ENCODE measurements at places on chromosomes 11 and 22.

GRCh38 chr11:105142167-105142566, 2.6 kb upstream of the CARD18 start:
- DNase-seq, result no peak

- no peak for DNase-seq
These were observed 342 bp downstream of the EFCAB6 start for GRCh38 chr22:43811777-43812148.

GRCh38 chr11:12604557-12605153, 69.6 kb upstream of the TEAD1 start:
- DNase-seq, result no peak

- DNase-seq, result no peak
These were observed 171.4 kb upstream of the CTSC start for GRCh38 chr11:88508759-88509581.

- no peak for DNase-seq
These were observed 110.2 kb downstream of the ST3GAL4 start for GRCh38 chr11:126465573-126466188.

DNA sequence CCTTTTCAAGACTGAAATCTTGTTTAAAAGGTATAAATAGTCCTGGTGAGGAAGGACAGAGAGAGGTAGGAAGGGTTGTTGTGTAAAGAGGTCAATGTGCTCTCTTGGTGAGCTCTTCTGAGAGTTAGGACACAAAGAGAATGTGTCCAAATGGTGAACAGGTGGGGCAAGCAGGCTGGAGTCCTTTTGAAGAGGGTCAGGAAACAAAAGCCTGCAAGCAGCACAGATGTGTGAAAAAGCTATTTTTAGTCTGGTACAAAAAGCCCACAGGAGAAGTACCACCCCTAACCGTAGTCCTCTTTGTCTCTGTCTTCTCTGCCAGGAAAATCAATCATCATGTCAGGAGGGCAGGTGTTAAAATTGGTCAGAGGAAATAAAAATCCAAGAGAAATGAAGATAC, 54.4 kb upstream of the SYN3 start:
- no peak for DNase-seq

GRCh38 chr22:20571078-20571503, 63.7 kb downstream of the MED15 start:
- DNase-seq, result no peak

DNA sequence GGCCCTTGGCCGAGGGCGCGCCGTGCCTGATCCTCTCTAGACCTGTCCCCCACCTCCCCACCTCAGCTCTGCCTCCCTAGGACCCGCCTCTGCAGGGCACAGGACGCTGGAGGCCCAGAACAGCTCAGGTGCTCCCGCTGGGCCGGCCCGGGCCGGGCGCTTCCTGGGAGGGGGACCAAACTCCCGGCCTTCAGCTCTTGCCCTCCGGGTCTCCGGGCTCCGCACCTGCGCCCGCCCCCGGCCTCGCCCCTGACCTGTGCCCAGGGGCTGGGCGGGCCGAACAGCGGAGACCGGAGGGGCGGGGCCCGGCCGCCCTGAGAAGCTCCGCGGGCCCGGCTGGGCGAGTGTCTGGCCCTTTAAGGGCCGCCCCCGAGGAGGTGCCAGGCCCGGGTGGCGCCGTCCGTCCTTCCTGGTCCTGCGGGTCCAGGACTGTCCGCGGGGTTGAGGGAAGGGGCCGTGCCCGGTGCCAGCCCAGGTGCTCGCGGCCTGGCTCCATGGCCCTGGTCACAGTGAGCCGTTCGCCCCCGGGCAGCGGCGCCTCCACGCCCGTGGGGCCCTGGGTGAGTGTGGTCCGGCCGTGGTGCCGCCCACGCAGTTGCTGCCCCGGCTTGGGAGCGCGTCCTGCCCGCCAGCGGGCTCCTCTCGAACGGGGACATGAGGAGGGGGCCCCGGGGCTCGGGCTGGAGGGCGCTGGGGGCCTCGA, at the start of gene SSH3:
Gene SSH3, plus strand, starts transcription at position 399 of the 703 bp plus-strand sequence. Its CDS starts 96 bp downstream, at position 495.
- DNase-seq, result peak; percentile 58

DNA sequence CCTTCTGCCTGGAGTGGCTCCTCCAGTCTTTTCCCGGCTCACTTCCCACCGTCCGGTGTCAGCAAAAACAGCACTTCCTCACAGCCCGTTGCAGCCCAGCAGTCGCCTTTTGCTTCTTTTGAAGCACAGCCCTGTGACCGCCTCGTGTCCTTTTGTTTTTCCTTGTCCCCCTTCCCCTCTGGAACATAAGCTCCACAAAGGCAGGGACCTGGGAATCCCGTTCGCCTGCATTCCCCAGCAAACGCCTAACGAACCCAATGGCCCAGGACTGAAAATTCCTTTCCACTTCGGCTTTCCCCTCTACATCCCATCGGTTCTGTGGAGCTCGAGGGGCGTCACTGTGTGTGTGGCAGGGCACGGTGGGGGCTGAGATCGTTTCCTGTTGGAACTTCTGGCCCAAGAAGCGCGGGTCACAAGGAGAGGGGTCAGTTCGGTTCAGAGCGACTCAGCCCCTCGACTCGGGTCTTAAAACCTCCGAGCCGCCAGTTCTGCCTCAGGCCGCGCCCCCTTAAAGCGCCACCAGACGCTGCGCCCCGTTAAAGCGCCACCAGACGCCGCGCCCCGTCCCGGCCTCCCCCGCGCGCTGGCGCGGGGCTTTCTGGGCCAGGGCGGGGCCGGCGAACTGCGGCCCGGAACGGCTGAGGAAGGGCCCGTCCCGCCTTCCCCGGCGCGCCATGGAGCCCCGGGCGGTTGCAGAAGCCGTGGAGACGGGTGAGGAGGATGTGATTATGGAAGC, 841 bp downstream of the RIC8A start:
- peak; percentile 93 for DNase-seq

DNA sequence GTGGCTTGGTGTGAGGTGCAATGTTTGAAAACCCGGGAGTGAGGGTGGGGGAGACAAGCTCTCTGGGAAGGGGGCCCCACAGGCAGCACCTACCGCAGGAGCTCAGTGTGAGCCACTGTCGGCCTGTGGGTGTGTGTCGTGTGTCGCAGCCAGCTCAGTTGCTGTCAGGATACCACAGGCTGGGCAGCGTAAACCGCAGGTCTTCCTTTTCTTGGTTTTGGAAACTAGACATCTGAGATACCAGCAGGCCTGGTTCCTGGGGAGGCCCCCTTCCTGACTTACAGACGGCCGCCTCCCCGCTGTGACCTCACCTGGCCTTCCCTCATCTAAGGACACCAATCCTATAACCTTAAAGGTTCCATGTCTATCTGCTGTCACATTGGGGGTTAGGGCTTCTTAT, 19.4 kb downstream of the IRF7 start:
- DNase-seq, result no peak

DNA sequence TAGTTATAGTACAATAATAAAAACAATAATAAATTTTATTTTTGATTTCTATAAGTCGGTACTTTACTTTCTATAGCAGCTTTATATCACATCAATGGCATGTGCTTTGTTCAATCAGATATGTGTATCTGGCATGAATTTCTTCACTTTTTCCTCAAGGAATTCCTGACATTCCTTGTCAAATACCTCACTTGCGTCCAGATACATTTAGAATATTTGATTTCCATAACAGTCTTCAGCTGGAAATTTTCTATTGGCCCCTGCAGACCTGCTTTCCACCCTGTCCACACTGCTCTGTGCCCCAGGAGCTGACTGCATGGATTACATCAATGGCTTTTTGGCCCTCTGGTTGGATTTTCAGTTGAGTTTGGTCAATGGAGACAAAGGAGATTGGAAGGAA, 93.2 kb downstream of the FAR1 start:
- no peak for DNase-seq

- DNase-seq, result no peak
These were observed 15.1 kb downstream of the CDKN1C start for GRCh38 chr11:2870460-2870859.

- no peak for DNase-seq
These were observed 32.2 kb downstream of the TSPAN18 start for GRCh38 chr11:44758983-44759382.

DNA sequence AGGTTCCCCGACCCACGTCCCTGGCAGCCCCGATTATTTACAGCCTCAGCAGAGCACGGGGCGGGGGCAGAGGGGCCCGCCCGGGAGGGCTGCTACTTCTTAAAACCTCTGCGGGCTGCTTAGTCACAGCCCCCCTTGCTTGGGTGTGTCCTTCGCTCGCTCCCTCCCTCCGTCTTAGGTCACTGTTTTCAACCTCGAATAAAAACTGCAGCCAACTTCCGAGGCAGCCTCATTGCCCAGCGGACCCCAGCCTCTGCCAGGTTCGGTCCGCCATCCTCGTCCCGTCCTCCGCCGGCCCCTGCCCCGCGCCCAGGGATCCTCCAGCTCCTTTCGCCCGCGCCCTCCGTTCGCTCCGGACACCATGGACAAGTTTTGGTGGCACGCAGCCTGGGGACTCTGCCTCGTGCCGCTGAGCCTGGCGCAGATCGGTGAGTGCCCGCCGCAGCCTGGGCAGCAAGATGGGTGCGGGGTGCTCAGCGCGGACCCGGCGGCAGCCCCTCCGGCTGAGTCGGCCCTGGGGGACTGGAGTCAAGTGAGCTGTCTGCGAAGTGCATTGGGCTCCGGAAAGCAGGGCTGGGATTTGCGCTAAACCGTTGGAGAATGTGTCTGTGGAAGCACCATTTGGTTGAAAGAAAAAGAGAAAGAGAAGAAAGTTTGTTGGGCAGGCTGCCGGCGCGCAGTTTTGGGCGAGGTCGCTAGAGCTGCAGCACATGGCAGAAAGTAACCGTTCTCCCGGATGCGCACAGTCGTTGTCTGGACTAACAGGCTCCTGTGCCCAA, at the start of gene CD44:
Gene CD44, plus strand, starts transcription at position 229 of the 779 bp plus-strand sequence. Its CDS starts 133 bp downstream, at position 362.
- peak; percentile 55 for DNase-seq

DNA sequence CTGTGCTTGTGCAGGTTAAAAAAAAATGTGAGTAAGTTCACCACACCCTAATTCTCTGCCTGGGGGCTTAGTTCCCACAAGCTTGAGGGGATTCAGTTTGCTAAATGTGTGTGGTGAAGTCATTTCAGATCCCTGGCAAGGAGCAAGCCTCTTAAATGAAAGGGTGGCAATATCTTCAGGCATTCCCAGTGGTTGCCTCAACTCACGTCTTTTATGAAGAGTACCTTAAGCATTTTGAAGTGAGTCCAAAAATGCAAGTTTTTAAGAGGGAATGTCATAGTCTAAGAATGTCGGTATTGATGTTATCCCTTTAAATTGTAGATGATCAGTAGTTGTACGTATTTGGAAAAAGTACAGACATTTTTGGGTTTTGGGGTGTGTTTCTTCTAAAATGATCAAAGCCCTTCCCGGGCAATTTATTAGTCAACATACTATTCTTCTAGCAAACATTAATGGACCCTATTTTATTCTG, 4.9 kb downstream of the TCP11L1 start:
- no peak for DNase-seq

DNA sequence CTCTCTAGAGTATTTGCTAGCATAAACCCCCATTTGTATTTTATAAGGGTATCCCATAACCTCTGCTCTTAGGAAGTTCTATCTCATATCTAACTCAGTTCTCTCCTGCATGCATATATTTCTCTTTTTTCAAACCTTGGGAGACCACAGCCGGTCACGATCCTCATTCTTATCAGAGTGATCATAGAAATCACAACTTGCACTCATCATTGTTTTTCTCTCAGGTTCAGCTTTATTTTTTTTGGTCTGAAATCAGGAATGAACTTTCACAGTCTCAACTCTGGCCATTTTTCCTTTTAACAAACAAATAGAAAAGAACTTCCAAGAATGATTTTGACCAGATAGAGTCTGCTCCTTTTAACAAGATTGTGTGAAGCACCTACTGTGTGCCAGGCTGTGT, 98.6 kb upstream of the BLID start:
- DNase-seq, result no peak

DNA sequence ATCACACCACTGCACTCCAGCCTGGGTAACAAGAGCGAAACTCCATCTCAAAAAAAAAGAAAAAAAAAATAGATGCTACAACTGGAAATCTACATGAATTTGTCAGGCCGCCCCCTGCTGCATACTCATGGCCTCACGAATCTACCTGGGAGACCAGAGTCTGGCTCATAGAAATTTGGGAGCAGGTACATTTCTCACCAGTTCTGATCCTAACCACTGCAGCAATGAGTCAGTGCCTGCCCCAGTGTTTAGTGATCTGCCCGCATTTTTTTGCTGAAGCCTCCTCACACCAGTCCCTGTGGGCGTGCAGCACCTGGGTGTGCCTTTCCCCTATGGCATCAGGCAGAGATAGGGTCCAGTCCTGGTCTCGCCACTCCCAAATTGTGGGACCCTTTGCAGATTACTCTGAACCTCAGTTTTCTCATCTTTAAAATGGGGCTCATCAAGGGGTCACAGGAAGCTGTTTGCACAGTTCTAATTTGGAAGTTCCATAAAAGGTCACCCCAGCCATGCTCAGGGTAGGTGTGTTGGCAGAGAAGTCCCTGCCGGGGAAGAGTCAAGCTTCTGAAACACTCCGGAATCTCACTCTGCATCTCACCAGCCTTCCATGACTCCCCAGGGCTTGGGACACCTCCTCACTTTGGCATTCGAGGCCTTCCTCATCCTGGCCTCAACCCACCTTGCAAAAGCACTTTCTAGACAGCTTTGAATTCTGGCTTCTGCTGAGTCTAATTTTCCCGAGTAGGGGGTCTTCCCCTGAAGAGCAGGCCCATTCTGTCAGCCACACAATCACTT, 39.3 kb upstream of the LINC01488 start:
- DNase-seq, result no peak

GRCh38 chr11:86802601-86803051, 2.3 kb downstream of the PRSS23 start:
- DNase-seq, result peak; percentile 40

- DNase-seq, result no peak
These were observed 135.0 kb downstream of the CRYBB2 start for GRCh38 chr22:25354456-25354855.

DNA sequence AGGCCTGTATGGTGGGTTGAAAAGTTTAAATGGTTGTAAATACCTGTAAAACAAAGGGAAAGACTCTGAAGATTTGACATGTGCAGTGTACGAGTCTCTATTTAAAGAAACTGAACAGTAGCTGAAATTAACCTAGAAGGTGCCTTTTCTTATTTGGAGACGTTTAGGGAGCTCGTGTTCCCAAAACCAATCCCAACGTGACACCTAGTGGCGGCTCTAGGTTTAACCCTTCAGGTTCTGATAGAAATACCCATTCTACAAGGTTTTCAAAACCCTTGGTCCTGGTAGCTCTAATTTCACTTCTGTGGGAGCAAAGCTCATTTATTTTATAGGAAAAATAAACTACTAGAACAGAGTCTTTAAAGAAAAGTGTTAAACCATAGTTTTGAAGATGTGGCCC, 258.3 kb downstream of the LRRC4C start:
- DNase-seq, result peak; percentile 30

- DNase-seq, result peak; percentile 85
These were observed 2.8 kb upstream of the CDKN1C start for GRCh38 chr11:2888266-2888968.

DNA sequence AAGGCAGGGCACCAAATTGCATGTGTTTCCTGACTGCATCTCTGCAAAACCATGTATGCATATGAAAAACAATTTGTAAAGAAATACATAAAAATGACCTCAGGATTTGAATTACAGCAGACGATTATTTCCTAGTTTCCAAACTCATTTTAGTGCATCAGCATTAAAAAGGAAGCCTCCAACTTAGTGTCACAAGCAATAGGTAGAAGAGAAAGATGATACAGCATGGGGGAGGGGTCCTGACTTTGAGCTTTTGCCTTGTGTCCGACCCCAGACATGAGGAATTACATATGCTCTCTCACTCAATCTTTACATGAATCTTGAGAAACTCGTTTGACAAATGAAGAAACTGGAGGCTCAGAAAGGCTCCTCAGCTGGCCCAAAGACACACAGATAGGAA, 294.6 kb upstream of the NARS2 start:
- DNase-seq, result no peak

Measured in D341Med (cell line).